ENCODE measurements at places on chromosomes 11 and 22. TPM values are rescaled to one million over a fixed set of nuclear protein-coding genes. Genes with fewer than 3 reads are reported as not detected.

- no peak for DNase-seq
Observed at GRCh38 chr22:49703990-49704344, 123.7 kb downstream of the BRD1 start.

- no peak for DNase-seq
Observed at GRCh38 chr22:31915586-31915985, 28.7 kb upstream of the YWHAH start.

DNA sequence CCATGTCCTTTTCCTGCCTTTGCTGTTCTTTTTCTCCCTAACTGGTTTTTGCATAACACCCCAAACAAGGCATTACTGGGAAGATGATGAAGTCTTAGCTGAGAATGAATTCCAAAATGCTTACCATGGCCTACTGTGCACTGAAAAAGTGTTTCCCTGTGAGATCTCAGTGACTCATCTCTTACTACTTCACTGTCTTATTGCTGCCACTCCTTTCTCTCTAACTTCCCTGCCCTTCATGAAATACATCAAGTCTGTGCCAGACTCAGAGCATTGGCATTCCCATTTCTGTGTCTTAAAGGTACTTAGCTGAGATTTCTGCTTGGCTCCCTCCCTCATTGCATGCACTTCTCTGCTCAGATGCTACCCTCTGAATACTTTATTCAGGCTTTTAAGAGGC lies 49.1 kb upstream of the MUC15 start:
- DNase-seq, result no peak

The DERL3 gene
- 1.5 TPM for total RNA-seq

GRCh38 chr11:129702410-129703398 lies 112.9 kb upstream of the TMEM45B start:
- no peak for DNase-seq

- DNase-seq, result no peak
Observed at GRCh38 chr11:76443268-76443980, 1.4 kb upstream of the EMSY start.

DNA sequence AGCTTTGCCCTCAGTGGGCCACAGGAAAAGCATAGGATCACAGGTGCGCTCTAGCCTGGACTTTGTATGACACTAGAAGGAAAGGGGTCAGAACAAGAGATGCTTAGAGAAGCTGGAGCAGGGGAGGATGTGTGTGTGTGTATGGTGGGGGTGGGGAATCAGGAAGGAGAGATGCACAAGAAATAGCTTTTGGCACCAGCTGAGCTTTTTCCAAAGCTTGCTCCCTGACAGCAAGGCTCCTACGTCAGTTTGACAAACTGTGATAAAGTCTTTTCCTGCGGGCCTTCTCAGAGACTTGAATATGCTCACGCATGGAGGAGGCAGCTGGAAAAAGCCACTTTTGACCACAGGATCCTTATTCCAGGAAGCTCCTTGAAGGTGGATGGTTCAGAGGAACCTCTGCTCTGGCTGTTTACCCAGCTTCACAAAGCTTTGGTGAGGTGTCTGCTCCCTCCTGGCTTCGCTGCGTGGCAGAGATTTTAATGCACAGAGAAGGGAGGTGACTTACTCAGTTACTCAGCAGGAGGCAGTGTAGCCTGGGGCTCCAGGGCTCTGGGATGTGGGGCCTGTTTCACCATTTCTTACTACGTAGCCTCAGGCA lies 3.9 kb downstream of the CDC42EP1 start:
- DNase-seq, result no peak

The FOLR2 gene
- total RNA-seq, result not detected

GRCh38 chr22:30754971-30755758 lies 60.5 kb downstream of the OSBP2 start:
- peak; percentile 55 for DNase-seq

DNA sequence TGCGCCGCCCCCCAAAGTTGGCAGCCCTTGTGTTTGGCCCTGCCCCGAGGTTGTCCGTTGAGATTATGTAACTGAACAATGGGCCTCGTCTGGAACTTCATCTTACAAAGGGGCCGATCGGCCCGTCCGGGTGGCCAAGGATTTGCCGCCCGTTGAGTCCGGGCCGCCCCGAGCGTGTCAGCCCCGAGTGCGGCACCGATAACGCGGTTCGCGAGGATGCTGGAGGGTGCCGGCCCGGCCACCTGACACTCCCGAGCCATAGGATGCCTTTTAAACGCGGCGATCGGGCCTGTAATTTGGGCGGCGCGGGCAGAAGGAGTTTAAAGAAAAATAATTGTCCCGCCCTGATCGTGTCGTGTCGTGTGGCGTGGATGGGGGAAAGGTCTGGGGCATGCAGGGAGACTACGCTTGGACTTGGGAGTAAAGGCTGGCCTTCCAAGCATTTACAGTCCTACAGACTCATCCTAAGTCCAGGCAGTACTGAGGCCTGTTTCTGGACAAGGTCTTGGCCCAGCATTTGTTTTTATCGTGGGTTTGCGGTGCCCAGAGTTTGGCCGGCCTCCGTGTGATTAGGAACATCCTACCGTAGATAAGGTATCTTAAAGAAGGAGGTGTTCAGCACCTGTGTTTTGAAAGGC lies 1.3 kb downstream of the WEE1 start:
- no peak for DNase-seq

The KAT5 gene
- total RNA-seq, result 37.7 TPM

DNA sequence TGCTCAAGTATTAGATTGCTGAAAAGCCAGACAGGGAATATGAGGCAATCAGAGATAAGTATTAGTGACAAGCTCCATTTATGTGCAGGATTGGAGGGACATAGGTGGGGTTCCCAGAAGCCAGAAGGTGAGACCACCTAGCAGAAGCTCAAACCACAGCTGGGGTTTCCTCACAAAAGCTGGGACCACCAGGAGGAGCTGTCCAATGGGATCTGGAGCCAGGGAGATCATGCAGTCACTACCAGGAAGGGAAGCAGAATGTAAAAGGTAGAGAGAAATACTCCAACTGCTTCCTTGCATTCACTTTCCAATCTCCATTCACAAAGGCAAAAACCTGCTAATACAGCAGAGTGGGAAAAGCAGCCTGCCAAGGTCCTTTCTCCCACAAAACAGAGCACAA lies 5.2 kb upstream of the FSHB start:
- DNase-seq, result no peak

The OR52H1 gene
- total RNA-seq, result not detected

The CRYBA4 gene
- total RNA-seq, result not detected

The CSRP3 gene
- total RNA-seq, result not detected

- no peak for DNase-seq
Observed at GRCh38 chr11:69433741-69434140, 47.7 kb upstream of the LINC01488 start.

GRCh38 chr11:125514336-125515101 lies 18.5 kb upstream of the FEZ1 start:
- DNase-seq, result no peak

GRCh38 chr11:130916910-130917309 lies 631 bp upstream of the SNX19 start:
- no peak for DNase-seq

The MMP10 gene
- 13.3 TPM for total RNA-seq

DNA sequence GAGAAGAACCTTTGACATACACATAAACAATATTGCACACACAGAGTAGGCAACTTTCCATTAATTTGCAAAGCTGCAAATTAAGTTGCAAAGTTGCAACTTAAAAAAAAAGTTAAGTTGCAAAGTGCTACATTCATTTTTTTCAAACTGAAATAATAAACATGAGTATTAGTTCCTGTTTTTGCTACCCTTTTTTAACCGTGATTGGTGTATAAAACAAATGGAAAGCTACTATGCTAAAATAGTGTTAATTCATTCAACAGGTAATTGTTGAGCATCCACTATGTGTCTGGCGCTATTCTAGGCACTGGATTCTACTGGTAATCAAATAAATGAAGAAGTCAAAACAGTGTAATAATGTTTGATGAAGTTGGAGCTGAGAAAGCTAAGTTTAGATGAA lies 8.1 kb downstream of the ZFP91 start:
- no peak for DNase-seq

DNA sequence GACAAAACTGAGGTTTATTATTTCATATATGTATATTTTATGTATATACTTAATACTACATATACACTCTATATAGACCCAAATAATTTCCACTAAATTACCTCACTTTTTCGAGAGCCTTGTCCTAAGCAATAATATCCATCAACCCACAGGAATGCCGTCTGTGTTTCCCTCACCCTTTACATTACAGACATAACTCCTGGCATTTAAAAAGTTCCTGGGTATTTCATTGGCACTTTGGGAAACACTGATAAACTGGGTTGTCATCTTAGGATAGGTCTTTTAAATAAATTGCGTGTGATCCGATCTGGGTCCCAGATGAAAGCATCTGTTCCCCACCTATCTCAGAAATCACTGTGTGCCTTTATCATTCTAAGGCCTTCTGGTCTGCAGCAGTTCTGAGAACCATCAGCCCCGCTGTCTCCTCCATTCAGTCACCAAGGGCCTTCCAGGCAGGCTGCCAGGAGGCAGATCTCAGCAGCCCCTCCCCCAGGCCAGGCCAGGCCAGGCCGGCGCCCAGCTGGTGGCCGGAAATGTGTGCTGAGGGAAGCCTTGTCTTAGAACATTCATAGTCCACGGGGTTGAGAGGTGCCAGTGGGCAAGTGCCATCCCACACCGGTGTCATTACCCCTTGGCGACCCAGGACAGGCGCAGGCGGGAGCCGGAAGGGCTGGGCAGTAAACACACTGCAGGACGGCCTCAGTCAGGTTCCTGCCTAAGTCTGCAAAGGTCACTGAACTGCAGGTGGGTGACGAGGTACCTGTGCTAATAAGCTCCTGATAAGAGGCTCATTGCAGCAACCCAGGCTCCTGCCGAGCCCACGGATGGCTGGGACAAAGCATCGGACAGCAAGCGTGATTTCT lies 3.3 kb downstream of the FGF19 start:
- no peak for DNase-seq

DNA sequence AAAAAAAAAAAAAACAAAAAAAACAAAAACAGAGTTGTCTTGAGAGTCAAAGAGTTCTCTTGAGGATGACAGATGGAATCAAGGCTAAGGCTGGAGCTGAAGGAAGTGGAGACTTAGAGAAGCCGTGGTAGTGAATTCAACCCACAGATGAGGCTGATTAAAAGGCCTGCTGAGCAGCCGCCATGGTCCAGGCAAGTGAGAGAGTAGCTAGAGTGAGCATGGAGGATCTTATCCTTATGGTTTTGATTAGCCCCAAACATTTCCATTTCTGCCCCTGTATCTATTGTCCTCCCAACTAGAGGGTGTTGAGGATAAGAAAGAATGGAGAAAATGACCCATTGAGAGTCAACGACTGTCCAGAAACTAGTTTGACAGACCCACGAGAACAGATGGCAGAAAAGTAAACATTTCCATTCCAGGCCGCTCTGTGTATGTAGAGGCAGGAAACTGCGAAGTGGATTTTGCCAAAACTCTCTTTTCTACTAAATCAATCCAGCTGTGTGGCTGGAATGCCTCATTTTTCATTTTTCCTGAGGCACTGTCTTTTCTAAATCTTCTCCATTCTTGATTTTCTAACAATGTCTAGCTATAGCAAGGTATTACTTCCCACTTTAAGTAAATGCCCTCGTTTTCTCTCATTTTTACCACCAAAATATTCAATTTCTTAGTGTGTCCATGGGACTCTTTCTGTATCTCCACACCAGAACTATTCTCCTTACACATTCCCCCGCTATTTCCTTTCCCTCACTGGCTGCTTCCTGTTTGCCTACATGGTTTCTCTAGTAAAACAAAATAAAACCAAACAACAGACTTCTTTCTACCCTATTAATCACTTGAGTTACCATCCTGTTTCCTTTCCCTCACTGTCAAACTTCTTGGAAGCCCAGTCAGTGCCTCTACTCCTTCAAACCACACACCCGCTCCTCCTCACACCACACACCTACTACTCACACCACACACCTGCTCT lies 5.4 kb upstream of the MMP8 start:
- peak; percentile 84 for DNase-seq

The RTCB gene
- total RNA-seq, result 187 TPM

DNA sequence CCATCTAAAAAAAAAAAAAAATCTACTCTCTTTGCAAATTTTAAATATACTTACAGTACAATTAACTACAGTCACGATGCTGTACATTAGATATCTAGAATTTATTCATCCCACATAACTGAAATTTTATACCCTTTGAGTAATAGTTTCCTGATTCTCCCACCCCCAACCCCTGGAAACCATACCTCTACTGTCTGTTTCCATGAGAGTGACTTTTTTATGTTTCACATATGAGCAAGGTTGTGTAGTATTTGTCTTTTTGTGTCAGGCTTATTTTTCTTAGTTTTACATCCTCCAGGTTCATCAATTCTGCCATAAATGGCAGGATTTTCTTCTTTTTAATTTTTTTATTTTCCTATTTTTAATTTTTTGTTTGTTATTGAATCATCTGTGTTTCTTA lies 3.2 kb downstream of the HBB start:
- DNase-seq, result no peak

- no peak for DNase-seq
Observed at GRCh38 chr22:22546490-22546889, 12.6 kb downstream of the PRAME start.

The CFAP68 gene
- 3.5 TPM for total RNA-seq

The TRIOBP gene
- 115 TPM for total RNA-seq

The LDHAL6A gene
- not detected for total RNA-seq

DNA sequence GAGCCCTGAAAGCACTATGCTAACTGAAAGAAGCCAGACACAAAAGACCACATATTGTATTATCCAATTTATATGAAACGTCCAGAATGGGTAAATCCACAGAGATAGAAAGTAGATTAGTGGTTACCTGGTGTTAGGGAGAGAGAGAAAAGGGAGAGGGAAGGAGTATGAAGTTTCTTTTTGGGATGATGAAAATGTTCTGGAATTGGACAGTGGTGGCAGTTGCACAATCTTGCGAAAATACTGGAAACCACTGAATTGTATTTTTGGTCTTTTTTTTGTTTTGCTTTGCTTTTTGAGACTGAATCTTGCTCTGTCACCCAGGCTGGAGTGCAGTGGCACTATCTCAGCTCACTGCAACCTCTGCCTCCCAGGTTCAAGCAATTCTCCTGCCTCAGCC lies 63.5 kb downstream of the MRTFA start:
- no peak for DNase-seq

DNA sequence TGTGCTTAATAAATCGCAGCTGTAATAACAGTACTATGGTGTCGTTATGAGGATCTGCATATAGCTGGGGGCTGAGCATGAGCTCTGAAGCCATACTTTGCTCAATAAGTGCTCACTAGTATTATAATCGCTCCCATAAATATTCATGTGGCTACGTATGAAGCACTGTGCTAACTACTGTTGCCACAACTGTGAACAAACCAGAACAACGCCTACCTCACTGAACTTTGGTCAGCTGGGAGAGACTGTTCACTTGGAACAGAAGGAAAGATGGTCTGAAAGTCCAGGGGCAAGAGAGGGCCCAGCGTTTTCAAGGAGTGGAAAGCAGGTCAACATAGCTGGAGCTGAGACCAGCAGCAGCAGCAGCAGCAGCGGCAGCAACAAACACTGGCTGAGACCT lies 141.6 kb downstream of the EFCAB6 start:
- DNase-seq, result no peak

The HTR3A gene
- not detected for total RNA-seq

GRCh38 chr11:125157953-125158680 lies 6.4 kb upstream of the PKNOX2 start:
- no peak for DNase-seq

The MMP13 gene
- total RNA-seq, result not detected

- DNase-seq, result no peak
Observed at GRCh38 chr22:30338802-30339201, 12.1 kb upstream of the TBC1D10A start.

GRCh38 chr22:42151924-42152635 lies 21.5 kb upstream of the CYP2D6 start:
- no peak for DNase-seq

Measured in pulmonary artery endothelial cell (primary cell).